ENCODE measurements at places on chromosomes 1 and 21. TPM values are rescaled to one million over a fixed set of nuclear protein-coding genes. Genes with fewer than 3 reads are reported as not detected.

DNA sequence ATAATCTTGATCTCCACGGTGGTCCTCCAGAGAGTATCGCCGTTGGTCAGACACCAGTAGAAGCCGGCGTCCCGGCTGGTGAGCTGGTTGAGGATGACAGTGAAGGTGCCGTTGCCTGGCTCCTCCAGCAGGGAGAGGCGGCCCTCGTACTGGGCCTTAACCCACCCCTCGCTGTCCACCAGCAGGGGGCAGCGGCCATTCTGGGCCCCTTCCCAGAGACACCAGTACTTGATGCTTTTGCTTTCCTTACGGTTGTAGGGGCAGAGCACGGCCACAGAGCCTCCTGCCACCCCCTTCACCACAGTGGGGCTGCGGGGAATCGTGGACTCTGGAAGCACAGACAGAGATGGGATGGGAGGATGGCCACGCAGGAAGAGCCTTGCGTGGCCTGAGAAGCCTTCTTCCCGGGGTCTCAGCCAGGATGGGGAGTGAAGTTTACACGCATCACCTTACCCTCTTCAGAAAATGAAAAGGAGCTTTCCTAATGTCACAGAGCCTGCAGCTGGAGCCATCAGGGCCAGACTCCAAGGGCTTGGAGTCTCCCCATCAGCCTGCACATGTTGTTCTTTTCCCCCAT lies 10.7 kb downstream of the PIGR start:
- DNase-seq: no peak

GRCh38 chr1:180623579-180624347 lies 8.1 kb upstream of the XPR1 start:
- DNase-seq: no peak

Gene CLCA4
- 0.17 TPM for total RNA-seq

Gene SPRR2E
- total RNA-seq: not detected

Gene ZNF648
- total RNA-seq: 3.1 TPM

Data from spinal cord (tissue), 10 donors.